ENCODE measurements at places on chromosomes 4 and X.

DNA sequence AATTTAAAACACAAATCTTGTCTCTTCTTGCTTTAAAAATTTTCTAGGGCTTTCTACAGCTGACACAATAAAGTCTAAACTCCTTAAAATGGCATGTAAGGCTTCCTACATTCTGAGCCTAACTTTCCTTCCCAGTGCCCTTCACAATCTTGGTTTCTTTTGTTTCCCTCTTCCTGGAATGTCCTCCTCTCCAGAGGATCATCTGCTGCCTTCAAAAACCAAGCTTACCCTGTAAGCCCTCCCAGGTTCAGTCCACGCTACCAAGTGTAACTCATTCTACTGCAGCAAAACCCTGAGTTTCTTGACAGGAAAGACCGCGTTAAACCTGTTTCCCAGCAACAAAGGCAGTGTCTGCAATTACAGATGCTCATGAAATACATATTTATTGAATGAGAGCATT, 91.3 kb downstream of the SHISA3 start:
- no peak for DNase-seq

DNA sequence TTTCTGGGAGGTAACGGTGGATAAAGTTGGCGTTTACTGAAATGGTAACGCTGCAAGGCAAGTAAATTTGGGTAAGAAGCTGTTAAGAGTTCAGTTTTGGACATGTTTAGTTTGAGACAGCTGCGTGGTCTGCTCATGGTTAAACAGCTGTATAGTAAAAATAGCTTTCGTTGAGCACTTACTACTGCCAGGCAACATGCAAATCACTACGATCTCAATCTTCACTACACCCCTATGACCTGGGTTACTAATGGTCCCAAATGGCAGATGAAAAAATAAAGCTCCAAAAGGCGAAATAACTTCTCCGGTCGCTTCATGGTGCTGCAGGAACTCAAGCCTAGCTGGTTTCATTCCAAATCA, 22.2 kb downstream of the FABP2 start:
- DNase-seq = no peak

DNA sequence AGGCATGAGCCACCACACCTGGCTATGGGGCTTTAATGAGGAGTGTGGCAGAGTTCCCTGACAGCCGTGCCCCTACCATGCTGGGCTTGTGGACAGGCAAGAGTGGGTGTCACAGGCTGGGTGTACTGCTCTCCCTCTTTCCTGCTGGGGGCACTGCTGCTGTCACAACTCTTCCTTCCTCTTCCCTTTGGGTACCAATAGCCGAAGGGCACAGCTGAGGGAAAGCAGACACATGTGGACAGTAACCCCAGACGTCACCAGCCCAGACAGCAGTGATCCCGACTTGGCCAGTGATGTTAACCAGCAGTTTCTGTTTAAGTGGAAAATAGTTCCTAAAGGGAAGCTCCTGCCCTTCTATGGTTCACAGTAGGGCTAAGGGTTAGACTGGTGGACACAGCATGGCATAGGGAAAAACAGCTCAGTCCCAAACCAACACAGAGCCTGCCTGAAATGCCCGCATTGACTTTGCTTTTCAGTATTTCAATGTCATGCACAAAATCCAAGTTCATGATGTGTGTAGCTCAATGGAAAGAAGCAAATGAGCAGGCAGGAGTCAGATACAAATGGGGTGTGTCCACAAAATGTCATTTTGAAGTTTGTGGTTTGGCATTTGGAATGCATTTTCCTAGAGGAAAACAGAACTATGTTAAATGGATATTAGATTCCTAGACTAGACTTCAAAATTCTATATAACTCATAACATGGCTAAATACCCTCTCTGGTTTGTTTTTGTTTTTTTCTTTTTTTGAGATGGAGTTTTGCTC, 24.9 kb upstream of the DDX3X start:
- DNase-seq = no peak

DNA sequence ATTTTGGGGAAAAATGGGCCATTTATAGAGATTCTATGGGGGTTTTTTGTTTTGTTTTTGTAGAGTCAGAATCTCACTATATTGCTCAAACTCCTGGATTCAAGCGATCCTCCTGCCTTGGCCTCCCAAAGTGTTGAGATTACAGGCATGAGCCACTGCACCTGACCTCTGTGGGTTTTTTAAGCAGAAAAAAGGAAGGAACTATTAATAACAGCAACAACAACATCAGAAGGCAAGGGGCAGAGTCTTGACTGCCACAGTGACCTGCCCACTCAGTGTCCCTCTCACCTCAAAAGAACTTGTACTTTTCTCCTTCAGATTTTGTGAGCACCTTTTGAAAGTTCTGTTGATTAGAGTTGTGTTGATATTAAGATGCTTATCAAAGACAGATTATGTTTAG, 48.1 kb downstream of the FNIP2 start:
- no peak for DNase-seq

DNA sequence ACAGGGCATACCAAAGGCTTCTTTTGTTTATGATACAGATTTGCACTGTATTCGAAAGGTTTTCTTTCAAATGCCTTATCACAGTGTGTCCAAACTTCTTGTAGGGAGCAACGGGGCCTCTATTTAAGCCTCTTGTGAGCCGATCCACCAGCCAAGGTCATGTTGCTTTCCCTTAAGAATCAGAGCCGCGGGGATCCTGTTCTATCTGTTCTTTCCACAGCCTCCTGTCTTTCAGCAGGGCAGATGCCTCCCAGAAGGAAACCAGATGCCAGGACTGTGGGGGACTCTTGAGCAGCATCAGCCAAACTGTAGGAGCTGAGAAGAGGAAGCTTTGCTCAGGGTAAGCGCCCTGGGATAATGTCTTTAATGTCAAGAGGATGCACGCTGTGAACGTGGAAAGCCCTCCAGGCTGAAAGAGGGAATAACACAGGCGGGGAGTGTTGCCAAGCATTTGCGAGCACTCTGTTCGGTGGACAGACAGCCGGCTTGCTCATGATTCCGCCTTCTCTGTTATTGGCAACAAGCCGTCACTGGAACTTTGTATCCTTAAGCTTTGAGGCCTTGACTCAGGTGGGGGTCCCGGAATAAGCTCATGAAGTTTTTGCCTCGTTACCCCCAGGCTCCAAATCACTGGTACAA, 279.8 kb upstream of the FRG1 start:
- DNase-seq = peak; percentile 37

- no peak for DNase-seq
These were observed 90.6 kb downstream of the MID1IP1 start for GRCh38 chrX:38891641-38892413.

DNA sequence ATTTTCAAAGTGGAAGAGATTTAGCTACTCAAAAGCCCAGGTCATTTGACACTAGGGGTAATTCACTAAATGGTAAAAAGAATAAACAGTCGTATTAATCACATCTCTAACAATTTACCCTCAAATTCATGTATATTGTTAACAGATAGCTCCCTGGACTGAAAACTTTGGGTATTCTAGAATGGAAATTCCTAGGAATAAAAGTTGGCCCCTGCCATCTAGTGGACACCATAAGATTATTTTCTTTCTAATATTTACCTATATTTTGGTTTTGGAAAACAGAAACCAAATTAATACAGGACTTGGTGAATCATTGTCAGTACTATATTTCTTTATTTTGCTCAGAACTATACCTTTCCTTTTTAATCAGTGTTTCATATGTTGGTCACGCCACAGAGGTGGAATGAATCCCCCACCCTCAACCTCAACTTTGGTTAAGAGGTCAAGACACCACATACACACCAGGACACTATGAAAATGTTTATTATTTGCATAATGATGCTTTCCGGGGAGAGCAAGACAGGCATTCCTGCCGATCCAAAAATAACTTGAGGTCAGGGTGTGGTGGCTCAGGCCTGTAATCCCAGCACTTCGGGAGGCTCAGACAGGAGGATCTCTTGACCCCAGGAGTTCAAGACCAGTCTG, 96.2 kb upstream of the APOOL start:
- DNase-seq = no peak

GRCh38 chr4:61299316-61299715, 99.2 kb downstream of the ADGRL3 start:
- no peak for DNase-seq

GRCh38 chr4:11438647-11439046, 10.0 kb upstream of the HS3ST1 start:
- DNase-seq = no peak

DNA sequence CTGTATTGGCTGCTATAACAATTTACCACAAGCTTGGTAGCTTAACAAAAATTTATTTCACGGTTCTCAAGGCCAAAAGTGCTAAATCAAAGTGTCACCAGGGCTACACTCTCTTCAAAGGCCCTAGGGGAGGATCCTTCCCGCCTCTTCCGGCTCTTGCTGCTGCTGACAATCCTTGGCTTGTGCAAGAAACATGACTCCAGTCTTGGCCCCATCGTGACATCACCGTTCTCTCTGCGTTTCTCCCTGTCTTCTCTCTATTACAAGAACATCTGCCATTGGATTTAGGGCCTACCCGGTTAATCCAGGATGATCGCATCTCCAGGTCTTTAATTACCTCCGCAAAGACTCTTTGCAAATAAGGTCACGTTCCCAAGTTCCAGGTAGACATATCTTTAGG, 10.4 kb upstream of the CLCN4 start:
- DNase-seq = no peak

GRCh38 chr4:178632415-178632814, 1190.2 kb upstream of the AGA start:
- DNase-seq = no peak

DNA sequence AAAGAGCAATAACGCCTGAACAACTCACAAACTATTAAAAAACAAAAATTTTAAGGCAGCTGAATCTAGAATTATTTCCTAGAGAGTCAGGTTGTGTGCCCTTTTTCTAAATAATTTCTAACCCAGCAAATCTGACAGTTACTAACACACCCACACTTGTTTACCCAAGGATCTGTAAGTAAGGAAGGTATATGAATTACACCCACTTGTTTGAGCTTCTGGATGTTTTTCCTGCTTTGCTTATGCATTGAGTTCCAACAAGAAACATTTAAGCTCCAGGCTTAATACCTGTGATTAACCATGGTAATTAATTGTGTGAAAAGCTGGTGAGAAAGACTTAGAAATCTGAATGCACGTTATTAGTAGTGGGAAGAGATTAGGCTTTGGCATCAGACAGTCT, 1.5 kb downstream of the NIPAL1 start:
- no peak for DNase-seq

DNA sequence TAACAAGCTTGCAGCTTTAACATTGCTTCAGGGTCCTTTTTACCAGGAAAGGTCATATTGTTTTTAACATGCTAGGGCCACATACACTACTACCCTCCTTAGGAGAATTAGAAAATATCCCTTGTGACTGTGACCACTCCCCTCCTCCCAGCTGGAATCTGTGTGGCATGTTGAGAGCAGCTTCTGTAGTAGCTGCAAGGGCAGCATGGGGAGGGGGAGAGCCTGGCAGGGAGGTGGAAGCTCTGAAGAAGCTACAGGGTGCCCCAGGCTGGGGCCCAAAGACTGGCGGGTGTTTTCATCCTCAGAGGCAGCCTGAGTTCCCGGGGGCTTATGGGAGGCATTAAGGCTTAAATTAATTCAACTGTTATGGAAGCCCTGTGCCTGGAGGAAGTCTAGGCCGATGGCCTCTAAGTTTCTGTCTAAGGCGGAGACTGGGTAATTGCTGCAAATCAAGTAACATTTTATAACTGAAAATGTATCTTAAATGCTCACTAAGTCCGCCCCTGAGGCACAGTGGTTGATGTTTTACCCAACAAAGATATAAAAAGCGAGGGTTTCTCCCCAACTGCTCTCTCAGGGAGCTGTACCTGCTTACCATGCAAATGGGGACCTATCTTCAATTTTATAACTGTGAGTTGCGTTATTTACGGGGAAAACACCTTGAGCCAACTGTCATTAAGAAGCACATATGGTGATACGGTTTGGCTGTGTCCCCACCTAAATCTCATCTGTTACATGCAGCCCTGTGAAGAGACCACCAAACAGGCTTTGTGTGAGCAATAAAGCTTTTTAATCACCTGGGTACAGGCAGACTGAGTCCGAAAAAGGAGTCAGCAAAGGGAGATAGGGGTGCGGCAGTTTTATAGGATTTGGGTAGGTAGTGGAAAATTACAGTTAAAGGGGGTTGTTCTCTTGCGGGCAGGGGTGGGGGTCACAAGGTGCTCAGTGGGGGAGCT, 37.4 kb upstream of the STS start:
- DNase-seq = no peak

- no peak for DNase-seq
These were observed 3.1 kb upstream of the TSPAN5 start for GRCh38 chr4:98661371-98662054.

Data from NCI-H1092 treated with DMSO at 0.1 percent for 48 hours (cell line).